Fibroblast of skin of scalp (primary cell): ENCODE measurements at places on chromosomes 11 and 22.

DNA sequence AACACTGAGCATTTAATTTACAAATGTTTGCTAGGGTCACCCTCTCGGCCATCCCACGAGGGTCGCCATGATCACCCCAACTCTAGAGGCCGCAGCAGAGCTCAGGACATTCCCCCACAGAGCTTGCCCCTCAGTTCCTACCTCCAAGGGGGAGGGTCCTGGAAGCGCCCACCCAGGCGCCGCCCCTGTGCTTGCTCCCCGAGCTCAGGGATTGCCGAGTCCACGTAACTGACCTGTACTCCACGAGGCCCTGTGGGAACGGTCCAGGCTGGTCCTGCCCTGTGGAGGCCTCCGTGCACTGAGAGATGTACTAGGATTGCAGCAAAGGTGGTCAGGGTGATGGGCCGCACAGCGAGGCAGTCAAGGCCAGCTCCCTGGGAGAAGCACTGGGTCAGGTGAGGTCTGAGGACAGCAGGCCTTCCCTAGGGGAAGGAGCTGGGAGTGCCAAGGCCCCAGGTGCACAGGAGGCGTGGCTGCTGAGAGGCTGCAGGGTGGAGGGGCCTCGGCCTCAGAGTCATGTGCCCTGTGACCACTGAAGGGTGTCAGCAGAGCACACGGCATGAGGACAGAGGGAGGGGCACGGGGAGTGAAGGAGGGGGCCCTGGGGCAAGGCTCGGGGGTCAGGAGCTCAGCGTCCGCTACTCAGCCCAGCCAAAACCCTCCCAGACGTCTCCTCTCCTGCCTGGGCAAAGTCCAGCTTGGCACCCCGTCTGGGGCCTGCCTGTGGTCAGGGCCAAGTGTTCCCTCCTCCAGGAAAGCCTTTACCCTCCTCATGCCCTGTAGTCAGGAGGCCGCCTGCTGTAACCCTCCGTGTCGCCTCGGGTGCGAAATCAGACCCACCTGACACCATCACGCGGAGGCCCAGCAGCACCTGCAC, 2.4 kb upstream of the MIOX start:
- DNase-seq: no peak

DNA sequence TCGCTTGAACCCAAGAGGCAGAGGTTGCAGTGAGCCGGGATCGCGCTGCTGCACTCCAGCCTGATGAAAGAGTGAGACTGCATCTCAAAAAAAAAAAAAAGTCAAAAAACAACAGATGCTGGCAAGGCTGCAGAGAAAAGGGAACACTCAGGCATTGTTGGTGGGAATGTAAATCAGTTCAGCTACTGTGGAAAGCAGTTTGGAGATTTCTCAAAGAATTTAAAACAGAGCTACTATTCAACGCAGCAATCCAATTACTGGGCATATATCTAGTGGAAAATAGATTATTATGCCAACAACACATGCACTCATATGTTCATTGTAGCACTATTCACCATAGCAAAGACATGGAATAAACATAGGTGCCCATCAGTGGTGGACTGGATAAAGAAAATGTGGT, 89.7 kb downstream of the EFCAB6 start:
- DNase-seq: no peak

GRCh38 chr11:120511116-120511819, at the start of gene GRIK4:
Gene GRIK4, plus strand, starts transcription at chr11:120511748. Its CDS starts 148,571 bp downstream, at chr11:120660319.
- DNase-seq: peak; percentile 70

DNA sequence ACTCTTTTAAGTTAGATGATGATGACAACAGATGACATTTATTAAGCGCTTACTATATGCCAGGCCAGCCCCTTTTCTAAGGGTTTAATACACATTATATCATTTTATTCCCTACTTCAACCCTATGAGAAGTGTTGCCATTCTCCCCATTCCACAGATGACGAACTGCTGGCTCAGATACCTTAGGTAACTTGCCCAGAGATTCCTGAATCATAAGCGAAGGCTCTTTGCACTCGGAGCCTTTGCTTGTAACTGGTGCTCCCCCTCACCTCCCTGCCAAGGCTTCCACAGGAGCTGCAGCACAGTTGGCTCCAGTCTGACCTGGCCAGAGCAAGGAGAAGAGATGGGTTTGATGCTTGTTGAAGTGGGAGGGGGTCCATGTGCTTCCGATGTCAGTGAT, 43.0 kb downstream of the DBX1 start:
- DNase-seq: no peak

DNA sequence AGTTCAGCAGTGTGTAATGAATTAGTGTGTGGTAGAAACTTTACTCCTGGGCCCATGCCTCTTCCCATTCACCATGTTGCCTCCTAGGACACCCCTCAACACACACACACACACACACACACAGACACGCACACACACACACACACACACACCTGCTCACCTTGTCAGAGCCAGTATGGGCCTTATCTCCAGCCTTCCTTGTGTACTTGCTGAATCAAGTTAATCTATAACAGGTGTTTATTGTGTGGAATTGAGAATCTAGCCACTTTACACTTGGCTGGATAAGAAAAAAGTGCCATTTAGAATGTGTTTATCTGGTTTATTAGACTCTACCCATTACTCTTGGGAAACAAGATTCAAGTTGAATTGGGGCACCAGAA, 14.5 kb upstream of the ZDHHC13 start:
- no peak for DNase-seq

DNA sequence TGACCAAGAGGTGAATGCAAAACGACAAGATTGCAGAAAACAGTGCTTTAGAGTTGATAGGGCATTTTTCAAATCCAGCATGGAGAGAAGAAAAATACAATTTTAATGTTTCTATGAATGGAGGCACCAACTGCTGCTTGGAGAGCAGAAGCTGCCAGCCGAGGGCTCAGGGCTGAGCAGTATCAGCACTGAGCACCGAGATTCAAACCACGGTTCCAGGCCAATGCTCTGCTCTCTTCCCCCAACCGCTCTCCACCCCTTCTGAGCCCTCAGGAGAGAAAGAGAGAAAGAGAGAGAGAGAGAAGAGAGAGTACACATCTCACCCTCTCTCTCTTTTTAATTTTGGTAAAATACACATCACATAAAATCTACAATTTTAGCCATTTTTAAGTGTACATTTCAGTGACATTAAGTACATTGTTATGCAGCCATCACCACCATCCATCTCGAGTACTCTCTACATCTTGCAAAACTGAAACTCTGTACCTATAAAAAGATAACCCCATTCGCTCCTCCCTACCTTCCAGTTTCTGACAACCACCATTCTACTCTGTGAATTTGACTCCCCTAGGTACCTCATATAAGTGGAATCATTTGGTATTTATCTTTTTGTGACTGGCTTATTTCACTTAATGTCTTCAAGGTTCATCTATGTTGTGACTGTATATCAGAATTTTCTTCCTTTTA, 333.3 kb downstream of the MIAT start:
- DNase-seq: no peak

- peak; percentile 81 for DNase-seq
Observed at GRCh38 chr11:3642071-3642951, 519 bp upstream of the ART5 start.

DNA sequence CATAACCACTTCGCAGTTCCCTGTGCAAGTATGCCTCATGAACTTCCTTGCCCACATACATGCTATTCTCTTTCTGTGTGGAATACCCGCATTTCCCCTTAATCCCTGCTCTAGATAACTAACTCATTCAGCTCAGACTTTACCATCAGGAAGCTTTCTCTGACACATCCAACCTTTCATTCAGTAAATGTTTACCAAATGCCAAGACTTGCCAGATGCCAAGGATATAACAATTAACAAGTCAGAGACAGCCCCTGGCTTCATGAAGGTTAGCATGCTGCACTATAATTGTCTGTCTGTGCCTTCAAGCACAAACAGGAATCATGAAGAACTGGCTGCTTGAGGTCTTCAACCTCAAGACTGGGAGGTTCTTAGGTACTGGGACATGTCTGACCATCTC, 71.2 kb upstream of the GDPD4 start:
- DNase-seq: no peak
